ENCODE measurements at places on chromosomes 11 and 22.

GRCh38 chr11:1152316-1153104 is 5.2 kb upstream of the MUC5AC start:
- H3K27me3 ChIP-seq: peaks cover 6% of the 10 kb centered on the region
- H3K36me3 ChIP-seq: no peaks in the 10 kb centered on the region
- H3K27ac ChIP-seq: no peak overlapping the region
- H3K4me1 ChIP-seq: no peaks in the 10 kb centered on the region

DNA sequence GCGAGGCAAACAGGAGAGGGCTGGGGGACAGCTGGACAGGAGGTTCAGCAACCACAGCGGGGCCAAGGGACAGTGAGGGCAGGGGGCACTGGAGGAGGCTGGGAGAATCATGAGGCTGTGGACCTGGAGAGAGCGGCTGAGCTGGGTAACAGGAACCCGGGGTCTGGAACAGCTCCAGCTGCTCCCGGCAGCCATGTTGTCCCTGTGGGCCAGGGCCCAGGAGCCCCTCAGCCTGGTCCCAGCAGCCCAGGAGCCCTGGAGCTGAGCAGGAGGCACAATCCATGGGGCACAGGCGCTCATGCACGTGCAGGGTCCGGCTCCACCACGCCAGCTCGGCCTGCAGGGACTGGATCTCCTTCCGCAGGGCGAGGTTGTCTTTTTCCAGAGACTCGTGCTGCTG is 7.4 kb downstream of the BATF2 start:
- no peak for DNase-seq
- H3K27ac ChIP-seq: peak overlapping the region; percentile 53
- no peak overlapping the region for H3K4me3 ChIP-seq
- H3K4me1 ChIP-seq: peaks cover 7% of the 10 kb centered on the region
- H3K36me3 ChIP-seq: no peaks in the 10 kb centered on the region

- DNase-seq: no peak
- no peak overlapping the region for H3K4me3 ChIP-seq
- no peaks in the 10 kb centered on the region for H3K4me1 ChIP-seq
- no peaks in the 10 kb centered on the region for H3K27me3 ChIP-seq
These were observed 18.4 kb upstream of the TMEM191C start for GRCh38 chr22:21448627-21449416.

GRCh38 chr11:26743622-26744021 is 21.8 kb upstream of the SLC5A12 start:
- no peak overlapping the region for H3K27ac ChIP-seq
- no peak for DNase-seq
- H3K27me3 ChIP-seq: no peaks in the 10 kb centered on the region
- no peaks in the 10 kb centered on the region for H3K36me3 ChIP-seq
- no peak overlapping the region for H3K4me3 ChIP-seq

GRCh38 chr22:26615149-26615548 is 2.7 kb downstream of the CRYBB1 start:
- no peaks in the 10 kb centered on the region for H3K27me3 ChIP-seq
- H3K4me1 ChIP-seq: peaks cover 28% of the 10 kb centered on the region
- DNase-seq: no peak
- no peak overlapping the region for H3K27ac ChIP-seq
- H3K36me3 ChIP-seq: no peaks in the 10 kb centered on the region

- H3K27me3 ChIP-seq: no peaks in the 10 kb centered on the region
- DNase-seq: no peak
- no peaks in the 10 kb centered on the region for H3K36me3 ChIP-seq
- H3K27ac ChIP-seq: no peak overlapping the region
These were observed 88.8 kb downstream of the ABTB2 start for GRCh38 chr11:34268906-34269430.

All from naive thymus-derived CD8-positive, alpha-beta T cell (primary cell).